Hematopoietic multipotent progenitor cell treated with erythropoietin and hydrocortisone succinate and interleukin-3 and kit ligand, for 17 days (in vitro differentiated cells): ENCODE measurements at places on chromosomes 7 and 10.
A peak's percentile ranks its signal among the peaks of the same experiment; 100 is the strongest.

DNA sequence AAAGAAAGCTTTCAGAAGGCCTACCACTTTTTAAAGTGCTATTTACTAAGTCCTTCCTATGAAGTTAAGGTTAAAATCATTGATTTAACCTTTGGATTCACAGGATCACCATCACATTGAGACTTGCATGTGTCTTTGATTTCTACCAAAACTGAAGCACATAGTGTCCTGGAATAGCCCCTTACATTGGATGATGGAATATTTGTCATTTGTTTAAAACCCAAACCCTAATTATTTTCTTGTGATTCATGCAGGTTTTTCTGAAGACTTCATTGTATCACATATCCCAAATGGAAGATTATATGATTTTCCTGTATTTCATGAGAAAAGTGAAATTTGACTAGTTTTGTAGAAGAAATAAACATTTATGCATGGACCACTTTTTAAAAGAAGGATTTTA lies 3.3 kb downstream of the SEMA3A start:
- no peak for DNase-seq

DNA sequence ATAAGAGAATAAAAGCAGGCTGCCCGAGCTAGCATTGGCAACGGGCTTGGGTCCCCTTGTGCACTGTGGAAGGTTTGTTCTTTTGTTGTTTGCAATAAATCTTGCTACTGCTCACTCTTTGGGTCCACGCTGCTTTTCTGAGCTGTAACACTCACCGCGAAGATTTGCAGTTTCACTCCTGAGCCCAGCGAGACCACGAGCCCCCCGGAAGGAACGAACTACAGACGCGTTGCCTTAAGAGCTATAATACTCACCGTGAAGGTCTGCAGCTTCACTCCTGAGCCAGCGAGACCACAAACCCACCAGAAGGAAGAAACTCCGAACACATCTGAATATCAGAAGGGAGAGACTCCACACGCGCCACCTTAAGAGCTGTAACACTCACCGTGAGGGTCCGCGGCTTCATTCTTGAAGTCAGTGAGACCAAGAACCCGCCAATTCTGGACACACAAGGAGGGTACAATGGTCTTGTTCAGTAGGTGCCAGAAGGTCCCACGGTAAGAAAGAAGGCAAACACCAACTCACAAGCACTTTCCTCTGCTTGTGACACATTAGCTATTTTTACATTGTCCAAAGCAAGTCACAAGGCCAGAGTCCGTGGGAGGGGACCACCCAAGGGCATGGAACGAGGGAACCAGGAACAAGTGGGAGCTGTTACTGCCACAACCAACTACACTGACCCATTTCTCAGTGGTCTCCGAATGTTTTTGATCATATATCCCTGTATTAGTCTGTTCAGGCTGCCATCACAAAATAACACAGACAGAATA lies 29.2 kb upstream of the CACUL1 start:
- DNase-seq, result no peak

DNA sequence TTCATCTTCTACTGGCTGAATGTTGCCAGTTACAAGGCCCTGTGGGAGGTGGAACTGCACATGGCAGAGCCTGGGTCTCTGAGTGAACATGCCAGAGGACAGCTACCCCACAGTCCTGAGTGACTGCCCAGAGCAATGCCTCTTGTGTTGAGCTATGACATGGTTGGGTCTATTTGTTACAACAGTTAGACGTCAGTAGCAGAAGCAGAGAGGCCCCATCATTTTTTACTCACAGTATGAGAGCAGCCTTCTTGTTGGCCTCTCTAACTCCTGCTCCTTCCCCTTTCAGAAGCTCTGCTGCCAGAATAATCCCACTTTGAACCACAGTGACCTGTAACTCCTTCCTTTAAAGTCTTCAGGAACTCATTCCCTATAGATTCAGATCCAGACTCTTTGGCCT lies 30.8 kb upstream of the NRP1 start:
- DNase-seq, result no peak

GRCh38 chr7:50448823-50449222 lies 1.3 kb downstream of the FIGNL1 start:
- no peak for DNase-seq

DNA sequence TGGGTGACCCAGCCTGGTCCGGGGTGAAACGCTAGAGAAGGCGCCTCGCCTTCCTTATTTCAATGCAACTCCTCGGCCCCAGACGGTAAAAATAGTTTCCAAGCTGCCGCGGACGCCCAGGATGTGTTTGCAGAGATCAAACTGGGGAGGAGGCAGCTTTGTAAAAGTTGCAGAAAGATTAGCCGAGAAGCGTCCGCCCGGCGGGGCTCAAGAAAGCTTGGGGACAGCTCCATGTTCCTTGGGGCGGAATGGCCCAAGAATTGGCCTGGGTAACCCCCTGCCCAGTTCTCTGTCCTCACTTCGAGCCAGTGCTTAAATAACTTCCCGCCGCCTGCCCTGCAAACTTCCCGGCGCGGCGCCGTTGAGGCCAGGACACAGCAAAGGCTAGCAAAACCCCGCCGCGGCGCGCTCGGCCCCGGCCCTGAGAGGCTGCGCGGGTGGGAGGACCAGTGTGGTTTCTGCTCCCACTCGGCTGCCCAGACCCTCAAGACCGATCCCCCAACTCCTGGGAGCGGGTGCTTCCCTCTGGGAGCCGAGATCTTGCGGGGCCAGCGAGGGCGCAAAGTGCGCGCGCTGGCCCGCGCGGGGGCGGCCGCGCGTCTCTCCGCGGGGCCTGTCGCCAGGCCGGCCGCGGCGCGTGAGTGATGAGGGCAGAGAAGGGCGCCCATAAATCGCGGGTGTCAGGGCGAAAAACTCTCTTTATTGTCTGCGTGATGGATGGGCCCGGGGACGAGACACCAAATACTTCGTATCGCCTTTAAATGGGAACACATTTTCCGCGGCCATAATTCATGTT lies 6.3 kb upstream of the ZNF503 start:
- DNase-seq, result no peak

- DNase-seq, result no peak
Measured at GRCh38 chr10:3399756-3400155, 227.2 kb upstream of the PITRM1 start.

- no peak for DNase-seq
Measured at GRCh38 chr10:110822712-110823311, 48.9 kb upstream of the PDCD4 start.

DNA sequence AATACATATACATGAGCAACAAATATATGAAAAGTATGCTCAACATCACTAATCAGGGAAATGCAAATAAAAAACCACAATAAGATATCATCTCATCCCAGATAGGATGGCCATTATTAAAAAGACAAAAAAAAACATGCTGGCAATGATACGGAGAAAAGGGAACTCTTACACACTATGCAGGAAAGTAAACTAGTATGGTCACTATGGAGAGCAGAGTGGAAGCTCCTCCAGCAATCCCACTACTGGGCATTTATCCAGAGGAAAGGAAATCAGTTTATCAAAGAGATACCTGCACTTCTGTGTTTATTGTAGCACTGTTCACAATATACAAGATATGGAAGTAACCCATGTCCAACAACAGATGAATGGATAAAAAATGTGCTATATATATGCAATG lies 217.5 kb downstream of the SDK1 start:
- DNase-seq, result no peak

DNA sequence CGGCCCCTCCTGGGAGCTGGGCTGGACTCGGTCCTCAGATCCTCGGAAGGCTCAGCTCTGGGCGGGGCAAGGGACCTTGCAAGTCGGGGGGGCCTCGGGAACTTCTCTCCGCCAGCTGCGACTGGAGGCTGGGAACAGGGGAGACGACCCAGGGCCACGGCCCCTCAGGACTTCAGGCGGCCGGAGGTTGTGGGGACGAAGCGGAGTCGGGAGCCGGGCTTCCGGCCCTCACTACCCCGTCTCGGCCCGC lies 2.6 kb downstream of the ADIRF start:
- no peak for DNase-seq

- no peak for DNase-seq
Measured at GRCh38 chr7:25624051-25624450, 395.8 kb upstream of the NPVF start.

DNA sequence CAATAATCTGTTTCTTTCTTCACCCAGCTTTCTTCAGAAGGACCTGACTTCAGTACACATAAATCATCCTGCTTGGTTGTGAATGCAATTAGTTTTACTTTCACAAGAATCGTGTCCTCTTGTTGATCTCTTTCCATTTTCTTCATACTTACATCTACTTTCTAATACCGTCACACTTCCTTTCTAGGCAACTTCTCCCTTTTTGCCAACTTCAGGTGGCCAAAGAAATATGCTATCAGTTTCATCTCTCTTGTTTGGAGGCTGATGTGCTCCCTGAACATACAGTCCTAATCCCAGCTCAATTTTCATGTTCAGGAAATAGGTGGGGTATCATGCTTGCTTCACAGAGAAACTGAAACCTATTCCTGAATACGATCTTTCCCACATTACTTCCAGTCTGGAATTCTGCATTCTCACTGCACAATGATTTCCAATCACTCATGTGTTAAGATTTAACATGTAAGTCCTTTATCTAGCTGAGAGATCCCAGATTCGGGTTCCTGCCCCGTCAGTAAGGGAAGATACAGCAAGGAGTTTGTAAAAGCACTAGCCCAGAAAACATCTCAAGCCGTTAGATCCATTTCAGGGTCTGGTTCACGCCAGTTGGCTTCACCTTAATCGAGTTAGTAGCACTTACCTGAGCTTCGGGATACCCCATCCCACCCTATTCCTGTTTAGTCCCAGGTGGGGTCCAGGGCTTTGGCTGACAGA lies 994 bp downstream of the SLC25A28 start:
- DNase-seq, result peak; percentile 33

- DNase-seq, result no peak
Measured at GRCh38 chr7:46680147-46680546, 759.1 kb upstream of the IGFBP3 start.

- DNase-seq, result no peak
Measured at GRCh38 chr7:38518541-38518940, 112.6 kb downstream of the AMPH start.

GRCh38 chr7:136359333-136359903 lies 382.3 kb upstream of the MTPN start:
- DNase-seq, result no peak

- DNase-seq, result no peak
Measured at GRCh38 chr10:98312822-98313221, 44.8 kb upstream of the LOXL4 start.
